ENCODE measurements at places on chromosomes 7 and 10.

DNA sequence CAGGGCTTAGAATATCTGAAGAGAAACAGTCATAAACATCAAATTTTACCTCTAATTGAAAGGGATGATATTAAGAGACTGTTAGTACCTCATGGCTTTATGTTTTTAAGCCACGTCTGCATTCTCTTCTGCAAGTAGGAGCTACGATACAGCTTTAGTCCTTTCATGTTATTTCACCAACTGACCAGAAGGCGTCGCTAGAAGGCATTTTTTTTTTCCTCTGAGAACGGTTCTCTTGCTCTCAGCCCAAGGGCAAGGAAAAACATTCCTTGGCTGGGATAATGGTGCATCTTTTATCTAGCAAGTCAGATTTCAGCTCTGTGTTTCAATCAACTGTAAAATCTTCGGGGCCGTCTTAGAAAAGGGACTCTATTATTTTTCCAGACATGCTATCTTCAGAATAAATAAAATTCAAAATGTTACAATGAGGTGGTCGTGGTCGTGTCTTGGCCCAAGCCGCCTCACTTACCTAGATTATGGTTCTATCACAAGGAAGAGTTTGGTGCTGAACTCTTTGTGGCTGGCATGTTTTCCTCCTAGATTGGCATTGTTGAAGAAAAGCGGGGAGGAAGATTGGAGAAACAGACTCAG lies 41.6 kb upstream of the LYZL2 start:
- DNase-seq = peak; percentile 77

- no peak for DNase-seq
These were observed 58.2 kb upstream of the SLC25A13 start for GRCh38 chr7:96380111-96380512.

- no peak for DNase-seq
These were observed 34.9 kb downstream of the FAM204A start for GRCh38 chr10:118307220-118307619.

DNA sequence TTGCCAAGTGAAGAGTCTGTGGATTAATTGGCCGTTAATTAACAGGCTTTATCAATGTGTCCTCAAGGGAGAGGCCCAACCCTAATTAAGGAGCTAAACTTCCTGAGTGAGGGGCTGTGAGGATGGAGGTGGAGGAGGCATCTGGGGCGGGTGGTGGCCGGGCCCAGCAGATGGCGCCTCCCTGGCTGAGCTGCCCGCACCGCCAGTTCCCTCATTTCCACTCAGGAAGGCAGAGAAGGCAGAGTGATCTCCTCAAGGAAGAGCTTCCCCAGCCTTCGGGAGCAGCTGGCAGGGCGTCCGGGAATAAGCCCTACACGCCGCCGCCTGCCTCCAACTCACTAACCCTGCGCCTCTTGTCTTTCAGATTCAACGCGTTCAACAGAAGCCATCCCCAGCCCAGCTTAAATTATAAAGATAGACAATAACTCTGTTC lies 112.2 kb downstream of the CYTH3 start:
- DNase-seq = peak; percentile 83

GRCh38 chr7:18268571-18268970 lies 227.0 kb upstream of the HDAC9 start:
- DNase-seq = no peak

GRCh38 chr7:100567751-100568175 lies 5.9 kb downstream of the SAP25 start:
- no peak for DNase-seq

Data from fibroblast of skin of right biceps (primary cell).